ENCODE measurements at places on chromosomes 7 and 10. TPM values are rescaled to one million over a fixed set of nuclear protein-coding genes. Genes with fewer than 3 reads are reported as not detected.
A peak's percentile ranks its signal among the peaks of the same experiment; 100 is the strongest.

GRCh38 chr10:1874533-1874932 is 137.2 kb upstream of the ADARB2 start:
- H3K27ac ChIP-seq = no peak overlapping the region
- DNase-seq = no peak
- no peaks in the 10 kb centered on the region for H3K36me3 ChIP-seq
- H3K4me1 ChIP-seq = no peaks in the 10 kb centered on the region
- no peak overlapping the region for H3K4me3 ChIP-seq

- no peaks in the 10 kb centered on the region for H3K27me3 ChIP-seq
- no peaks in the 10 kb centered on the region for H3K36me3 ChIP-seq
- peaks cover 43% of the 10 kb centered on the region for H3K4me1 ChIP-seq
- peak overlapping the region; percentile 17 for H3K27ac ChIP-seq
- no peak overlapping the region for H3K4me3 ChIP-seq
These were observed 96.3 kb upstream of the STK17A start for GRCh38 chr7:43486634-43487033.

DNA sequence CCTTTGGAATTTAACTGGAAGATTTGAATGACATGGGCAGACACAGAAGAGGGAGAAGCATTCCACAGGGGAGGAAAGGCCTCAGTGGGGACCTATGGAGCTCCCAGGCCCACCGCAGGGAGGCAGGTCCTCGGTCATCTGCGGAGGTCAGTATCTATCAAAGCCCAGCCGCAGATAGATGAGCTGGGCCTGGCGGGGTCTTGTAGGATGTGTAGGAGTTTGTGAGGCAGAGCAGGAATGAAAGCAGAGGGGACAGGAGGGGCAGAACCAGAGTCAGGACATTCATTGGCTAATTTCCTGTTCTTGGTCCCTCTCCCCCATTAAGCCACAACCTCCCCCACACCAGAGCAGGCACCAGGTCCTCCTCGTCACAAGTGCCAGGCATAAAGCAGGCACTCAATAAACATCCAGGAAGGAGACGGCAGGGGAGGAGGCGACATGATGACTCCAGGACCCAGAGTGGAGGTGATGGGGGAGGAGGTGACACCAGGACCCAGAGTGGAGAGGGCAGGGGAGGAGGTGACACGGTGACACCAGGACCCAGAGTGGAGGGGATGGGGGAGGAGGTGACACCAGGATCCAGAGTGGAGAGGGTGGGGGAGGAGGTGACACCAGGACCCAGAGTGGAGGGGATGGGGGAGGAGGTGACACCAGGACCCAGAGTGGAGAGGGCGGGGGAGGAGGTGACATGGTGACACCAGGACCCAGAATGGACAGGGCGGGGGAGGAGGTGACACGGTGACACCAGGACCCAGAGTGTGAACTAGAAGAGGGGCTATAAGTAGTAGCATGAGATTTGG is 83.7 kb upstream of the PDGFA start:
- H3K4me3 ChIP-seq = no peak overlapping the region
- DNase-seq = no peak
- H3K27me3 ChIP-seq = no peaks in the 10 kb centered on the region
- H3K27ac ChIP-seq = peak overlapping the region; percentile 75
- H3K36me3 ChIP-seq = no peaks in the 10 kb centered on the region

GRCh38 chr10:48501787-48502771 is 102.8 kb downstream of the ARHGAP22 start:
- H3K4me3 ChIP-seq = no peak overlapping the region
- no peak for DNase-seq
- no peak overlapping the region for H3K27ac ChIP-seq
- no peaks in the 10 kb centered on the region for H3K36me3 ChIP-seq
- H3K4me1 ChIP-seq = no peaks in the 10 kb centered on the region

- no peak overlapping the region for H3K4me3 ChIP-seq
- no peaks in the 10 kb centered on the region for H3K4me1 ChIP-seq
- no peaks in the 10 kb centered on the region for H3K36me3 ChIP-seq
- no peak for DNase-seq
- H3K27me3 ChIP-seq = no peaks in the 10 kb centered on the region
These were observed 1157.4 kb upstream of the AUTS2 start for GRCh38 chr7:68440866-68441265.

- H3K27me3 ChIP-seq = no peaks in the 10 kb centered on the region
- H3K4me1 ChIP-seq = no peaks in the 10 kb centered on the region
- H3K27ac ChIP-seq = no peak overlapping the region
- H3K36me3 ChIP-seq = no peaks in the 10 kb centered on the region
- no peak for DNase-seq
- H3K4me3 ChIP-seq = no peak overlapping the region
These were observed 196.1 kb downstream of the MACC1 start for GRCh38 chr7:20021066-20021465.

GRCh38 chr7:107469929-107470328 is at the start of gene GPR22:
Gene GPR22 (plus strand): TSS chr7:107470057. CDS start chr7:107474061, 4,004 bp downstream.
- H3K4me3 ChIP-seq = no peak within 1 kb of the TSS
- no peaks in the 10 kb centered on the region for H3K27me3 ChIP-seq

GRCh38 chr10:95517536-95518454 is 43.4 kb downstream of the SORBS1 start:
- no peaks in the 10 kb centered on the region for H3K27me3 ChIP-seq
- no peaks in the 10 kb centered on the region for H3K4me1 ChIP-seq
- no peak overlapping the region for H3K4me3 ChIP-seq
- peak overlapping the region; percentile 88 for H3K27ac ChIP-seq
- no peaks in the 10 kb centered on the region for H3K36me3 ChIP-seq

DNA sequence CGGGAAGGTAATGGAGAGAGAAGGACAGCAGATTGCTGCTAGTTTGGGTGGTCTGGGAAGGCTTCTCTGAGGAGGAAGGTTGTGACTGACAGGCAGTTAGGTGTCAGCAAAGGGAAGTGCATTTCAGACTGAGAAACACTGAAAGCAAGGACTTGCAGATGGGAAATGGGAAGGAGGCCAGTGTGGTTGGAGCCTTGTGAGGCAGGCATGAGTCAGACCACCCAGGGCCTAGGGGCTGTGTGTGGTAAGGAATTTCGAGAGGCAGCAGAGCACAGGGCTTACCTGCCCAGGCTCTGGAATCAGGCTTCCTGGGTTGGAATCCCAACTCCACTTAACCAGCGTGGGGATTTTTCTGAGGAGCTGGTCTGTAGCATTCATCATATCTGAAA is 53.5 kb downstream of the NRF1 start:
- no peaks in the 10 kb centered on the region for H3K36me3 ChIP-seq
- no peak overlapping the region for H3K27ac ChIP-seq
- no peaks in the 10 kb centered on the region for H3K27me3 ChIP-seq

DNA sequence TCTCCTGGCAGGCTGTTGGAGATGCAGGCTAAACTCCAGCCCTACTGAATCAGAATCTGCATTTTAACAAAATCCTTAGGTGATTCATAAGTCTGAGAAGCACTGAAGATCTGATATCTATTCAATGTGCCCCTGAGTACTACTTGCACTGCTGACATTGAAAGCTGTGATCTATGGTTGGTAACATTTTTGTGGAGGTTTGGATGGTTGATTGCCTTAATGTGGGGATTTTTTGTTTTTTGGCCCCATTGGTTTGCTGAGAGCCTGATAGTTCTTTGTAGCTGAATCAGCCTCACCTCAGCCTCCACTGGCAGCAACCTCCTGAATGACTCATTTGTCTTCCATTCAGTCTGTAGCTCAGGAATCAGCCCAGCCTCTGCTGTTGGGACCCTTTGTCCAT is 14.7 kb upstream of the LRRN3 start:
- no peak overlapping the region for H3K27ac ChIP-seq
- no peak for DNase-seq
- H3K27me3 ChIP-seq = no peaks in the 10 kb centered on the region

DNA sequence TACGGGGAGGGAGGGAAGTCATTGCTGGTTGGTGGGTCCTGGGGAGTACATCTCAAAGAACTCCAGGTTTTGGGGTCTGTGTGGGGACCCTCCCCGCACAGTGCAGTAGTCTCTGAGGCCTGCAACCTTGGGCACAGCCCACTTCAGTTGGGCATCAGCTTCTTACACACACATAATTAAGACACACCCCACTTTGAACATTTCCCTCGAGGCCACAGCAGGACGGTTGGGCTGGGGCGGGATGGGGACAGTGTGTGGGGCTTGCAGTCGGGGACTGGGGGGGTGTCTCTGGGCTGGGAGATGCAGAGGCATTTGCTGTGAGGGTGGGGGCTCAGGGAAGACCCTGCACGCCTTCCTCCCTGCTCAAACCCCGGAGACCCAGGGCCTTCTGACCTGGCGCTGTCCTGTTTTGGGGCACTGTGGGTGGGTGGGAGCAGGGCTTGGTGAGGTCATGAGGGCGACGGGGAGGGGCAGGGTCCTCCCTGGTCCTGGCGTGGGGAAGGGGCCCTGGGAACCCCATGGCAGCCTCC is 1.3 kb downstream of the LFNG start:
- DNase-seq = no peak
- peaks cover 6% of the 10 kb centered on the region for H3K4me1 ChIP-seq
- H3K4me3 ChIP-seq = peak overlapping the region; percentile 34
- H3K36me3 ChIP-seq = no peaks in the 10 kb centered on the region

DNA sequence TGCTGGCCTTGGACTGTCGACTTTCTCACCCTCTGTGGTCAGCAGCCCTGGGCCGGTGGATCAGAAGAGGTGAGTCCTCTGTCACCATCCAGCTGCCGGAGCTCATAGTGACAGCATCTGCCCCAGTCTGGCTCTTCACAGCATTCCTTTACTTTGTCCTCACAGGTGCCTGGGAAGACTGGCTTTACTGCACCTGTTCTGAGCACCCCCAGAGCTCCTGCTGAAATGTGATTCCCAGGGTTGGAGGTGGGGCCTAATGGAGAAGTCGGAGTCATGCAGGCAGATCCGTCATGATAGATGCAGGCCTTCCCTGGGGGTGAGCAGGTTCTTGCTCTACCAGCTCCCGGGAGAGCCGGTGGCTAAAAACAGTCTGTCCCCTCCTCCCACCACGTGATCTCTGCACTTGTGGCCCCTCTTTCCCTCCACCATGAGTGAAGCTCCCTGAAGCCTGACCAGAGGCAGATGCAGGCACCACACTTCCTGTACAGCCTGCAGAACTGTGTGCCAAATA is 171.5 kb downstream of the ZMYND11 start:
- H3K4me3 ChIP-seq = no peak overlapping the region
- H3K4me1 ChIP-seq = no peaks in the 10 kb centered on the region
- no peak for DNase-seq
- H3K27ac ChIP-seq = no peak overlapping the region
- no peaks in the 10 kb centered on the region for H3K36me3 ChIP-seq
- no peaks in the 10 kb centered on the region for H3K27me3 ChIP-seq

GRCh38 chr10:85420501-85421191 is 945.9 kb downstream of the GRID1 start:
- H3K36me3 ChIP-seq = no peaks in the 10 kb centered on the region
- H3K4me3 ChIP-seq = no peak overlapping the region

DNA sequence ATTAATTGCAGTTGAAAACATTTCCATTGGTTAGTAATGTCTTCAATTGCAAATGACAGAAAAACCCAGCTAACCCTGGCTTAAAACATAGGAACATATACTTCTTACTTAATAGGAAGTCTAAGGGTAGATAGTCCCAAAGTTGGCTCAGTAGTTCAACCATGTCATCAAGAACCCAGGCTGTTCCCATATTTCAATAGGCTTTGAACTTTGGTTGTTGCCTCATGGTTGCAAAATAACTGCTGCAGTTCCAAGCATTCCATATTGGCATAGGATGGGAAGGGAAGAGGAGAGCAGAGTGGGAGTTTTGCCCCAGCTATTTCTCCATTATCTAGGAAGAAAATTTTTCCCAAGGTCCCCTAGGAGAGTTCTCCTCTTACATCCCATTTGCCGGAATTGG is 81.4 kb upstream of the EEPD1 start:
- no peak overlapping the region for H3K4me3 ChIP-seq
- H3K36me3 ChIP-seq = no peaks in the 10 kb centered on the region
- peaks cover 2% of the 10 kb centered on the region for H3K4me1 ChIP-seq
- no peaks in the 10 kb centered on the region for H3K27me3 ChIP-seq

- H3K4me1 ChIP-seq = no peaks in the 10 kb centered on the region
- no peak overlapping the region for H3K4me3 ChIP-seq
- no peaks in the 10 kb centered on the region for H3K36me3 ChIP-seq
- H3K27ac ChIP-seq = no peak overlapping the region
These were observed 278.9 kb downstream of the HPSE2 start for GRCh38 chr10:98956576-98957260.

DNA sequence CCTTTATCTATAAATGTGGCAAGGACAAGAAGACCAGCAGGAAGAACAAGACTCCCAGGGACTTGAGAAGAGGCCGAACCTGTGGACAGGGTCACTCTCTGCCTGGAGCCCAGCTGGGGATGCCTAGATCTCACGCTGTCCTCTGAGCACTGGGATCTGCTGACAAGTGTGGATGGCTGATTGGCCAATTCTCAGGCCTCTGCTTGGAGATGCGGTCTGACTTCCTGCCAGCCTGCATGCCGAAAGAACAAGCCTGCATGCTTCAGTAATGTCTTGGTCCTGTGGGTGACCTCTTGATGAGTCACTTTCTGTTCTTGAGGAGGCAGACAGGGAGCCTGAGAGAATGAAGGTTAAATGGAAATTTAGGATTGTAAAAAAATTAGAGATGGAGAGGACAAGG is 84.7 kb downstream of the TMEM178B start:
- no peaks in the 10 kb centered on the region for H3K27me3 ChIP-seq
- no peak overlapping the region for H3K4me3 ChIP-seq
- H3K36me3 ChIP-seq = no peaks in the 10 kb centered on the region
- no peak for DNase-seq
- no peaks in the 10 kb centered on the region for H3K4me1 ChIP-seq
- no peak overlapping the region for H3K27ac ChIP-seq

DNA sequence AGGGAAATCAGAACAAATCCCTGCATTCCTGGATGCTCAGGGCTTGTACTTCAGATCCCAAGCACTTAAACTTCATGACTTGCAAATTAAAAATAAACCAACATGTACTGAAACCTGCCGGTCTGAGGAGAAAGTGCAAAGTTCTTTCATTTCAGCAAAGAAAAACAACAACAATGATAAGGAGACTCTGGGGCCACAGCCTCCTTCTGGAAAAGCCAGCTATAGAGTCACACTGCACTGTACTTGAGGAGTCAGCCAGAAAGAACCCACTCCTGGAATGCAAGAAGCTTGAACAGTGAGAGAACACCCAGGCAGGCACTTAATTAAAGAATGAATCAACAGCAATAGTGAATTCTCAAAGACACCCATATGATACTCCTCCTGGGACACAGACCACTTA is 49.7 kb upstream of the TM9SF3 start:
- no peak overlapping the region for H3K4me3 ChIP-seq
- no peaks in the 10 kb centered on the region for H3K27me3 ChIP-seq
- H3K4me1 ChIP-seq = no peaks in the 10 kb centered on the region
- no peaks in the 10 kb centered on the region for H3K36me3 ChIP-seq
- H3K27ac ChIP-seq = peak overlapping the region; percentile 68
- DNase-seq = peak; percentile 6

DNA sequence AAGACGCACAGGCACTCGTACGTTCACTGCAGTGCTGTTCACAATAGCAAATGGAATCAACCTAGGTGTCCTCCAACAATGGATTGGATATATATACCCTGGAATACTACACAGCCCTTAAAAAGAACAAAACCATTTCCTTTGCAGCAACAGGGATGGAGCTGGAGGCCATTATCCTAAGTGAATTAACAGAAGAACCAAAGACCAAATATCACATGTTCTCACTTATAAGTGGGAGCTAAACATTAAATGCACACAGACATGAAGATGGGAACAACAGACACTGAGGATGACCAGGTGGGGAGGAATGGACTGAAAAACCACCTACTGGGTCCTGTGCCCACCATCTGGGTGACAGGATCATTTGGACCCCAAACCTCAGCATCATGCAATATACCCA is 52.0 kb upstream of the EBF3 start:
- no peak overlapping the region for H3K27ac ChIP-seq
- no peaks in the 10 kb centered on the region for H3K27me3 ChIP-seq

MKX gene
- 0.29 TPM for total RNA-seq

RBP3 gene
- total RNA-seq = not detected

LRRTM3 gene
- not detected for total RNA-seq

ABCA13 gene
- 0.49 TPM for total RNA-seq
